ENCODE measurements at places on chromosomes 12 and 14. TPM values are rescaled to one million over a fixed set of nuclear protein-coding genes. Genes with fewer than 3 reads are reported as not detected.

POLE gene
- total RNA-seq: 48.8 TPM

TOMM20L gene
- total RNA-seq: not detected

DPF3 gene
- 0.05 TPM for total RNA-seq

PTGDR gene
- not detected for total RNA-seq

TEP1 gene
- 8.9 TPM for total RNA-seq

PCED1B gene
- 13.8 TPM for total RNA-seq

KLRD1 gene
- total RNA-seq: not detected

FAM186B gene
- total RNA-seq: 0.11 TPM

PTCSC3 gene
- total RNA-seq: not detected

ASCL1 gene
- not detected for total RNA-seq

TMPRSS12 gene
- not detected for total RNA-seq

KLRC1 gene
- not detected for total RNA-seq

C14orf180 gene
- total RNA-seq: not detected

TSHR gene
- not detected for total RNA-seq

ADAMTS20 gene
- not detected for total RNA-seq

IL26 gene
- not detected for total RNA-seq

RFLNA gene
- not detected for total RNA-seq

RAD9B gene
- total RNA-seq: 0.24 TPM

IL23A gene
- total RNA-seq: 0.34 TPM

SOX5 gene
- not detected for total RNA-seq

MFAP5 gene
- total RNA-seq: 0.07 TPM

C12orf60 gene
- total RNA-seq: 1.7 TPM

CLEC4E gene
- 0.66 TPM for total RNA-seq

CABP1 gene
- total RNA-seq: 0.40 TPM

CCDC60 gene
- total RNA-seq: not detected

MEG3 gene
- total RNA-seq: 34.5 TPM

SERPINA10 gene
- not detected for total RNA-seq

B4GALNT3 gene
- 0.54 TPM for total RNA-seq

SLC25A3 gene
- 739 TPM for total RNA-seq

TMEM119 gene
- total RNA-seq: not detected

CCDC198 gene
- 2.1 TPM for total RNA-seq

KRT75 gene
- 0.11 TPM for total RNA-seq

APOLD1 gene
- total RNA-seq: 0.58 TPM

HECTD4 gene
- 13.1 TPM for total RNA-seq

SPIC gene
- not detected for total RNA-seq

TSPAN8 gene
- total RNA-seq: 0.22 TPM

CDCA4 gene
- 49.6 TPM for total RNA-seq

KSR2 gene
- total RNA-seq: 0.76 TPM

NINJ2 gene
- total RNA-seq: 0.61 TPM

RNASE13 gene
- total RNA-seq: not detected

L2HGDH gene
- total RNA-seq: 9.9 TPM

TEX22 gene
- 0.10 TPM for total RNA-seq

ABCC9 gene
- total RNA-seq: not detected

STXBP6 gene
- total RNA-seq: 2.7 TPM

GPR68 gene
- 0.30 TPM for total RNA-seq

LMNTD1 gene
- not detected for total RNA-seq

NXPH4 gene
- total RNA-seq: 3.8 TPM

GZMH gene
- not detected for total RNA-seq

SAMD4A gene
- 12.7 TPM for total RNA-seq

COL2A1 gene
- total RNA-seq: 0.11 TPM

CELA1 gene
- total RNA-seq: not detected

ALDH1L2 gene
- 3.5 TPM for total RNA-seq

RPL6 gene
- total RNA-seq: 2,112 TPM

ADAM21 gene
- total RNA-seq: not detected

CNTN1 gene
- total RNA-seq: 51.1 TPM

SMIM41 gene
- not detected for total RNA-seq

SIX1 gene
- 5.7 TPM for total RNA-seq

INHBE gene
- not detected for total RNA-seq
